ENCODE measurements at places on chromosomes 5 and 9. TPM values are rescaled to one million over a fixed set of nuclear protein-coding genes. Genes with fewer than 3 reads are reported as not detected.

KIF4B gene
- under 0.01 TPM for total RNA-seq

HAVCR1 gene
- 0.04 TPM for total RNA-seq

CSF2 gene
- not detected for total RNA-seq

SCAMP1 gene
- 41.1 TPM for total RNA-seq

PKN3 gene
- total RNA-seq, result 2.9 TPM

FBP1 gene
- total RNA-seq, result 0.53 TPM

IFNA13 gene
- 0.04 TPM for total RNA-seq

Measured in muscle of leg (tissue), 16 donors.